ENCODE measurements at places on chromosomes 5 and 9.

- no peak for DNase-seq
These were observed 13.2 kb downstream of the GADD45G start for GRCh38 chr9:89617978-89618377.

DNA sequence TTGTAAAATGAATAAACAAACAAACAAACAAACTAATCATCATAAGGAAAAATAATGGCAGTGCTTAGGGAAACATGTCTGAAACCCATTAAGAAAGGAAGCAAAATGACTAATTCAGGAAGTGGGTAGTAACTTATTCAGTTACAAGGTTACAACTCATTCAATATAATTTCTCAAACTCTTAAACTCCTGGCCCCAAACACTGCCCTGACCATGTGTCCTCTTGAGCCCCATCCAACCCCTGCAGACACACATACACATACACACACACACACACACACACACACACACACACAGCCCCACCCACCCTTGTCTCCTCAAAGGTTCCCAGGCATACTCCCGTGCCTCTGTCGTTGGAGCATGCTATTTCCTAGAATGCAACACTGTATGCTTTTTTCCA, 193.9 kb downstream of the SEC61B start:
- DNase-seq = no peak

- no peak for DNase-seq
These were observed 1060.1 kb downstream of the PTPRD start for GRCh38 chr9:9552665-9553064.

DNA sequence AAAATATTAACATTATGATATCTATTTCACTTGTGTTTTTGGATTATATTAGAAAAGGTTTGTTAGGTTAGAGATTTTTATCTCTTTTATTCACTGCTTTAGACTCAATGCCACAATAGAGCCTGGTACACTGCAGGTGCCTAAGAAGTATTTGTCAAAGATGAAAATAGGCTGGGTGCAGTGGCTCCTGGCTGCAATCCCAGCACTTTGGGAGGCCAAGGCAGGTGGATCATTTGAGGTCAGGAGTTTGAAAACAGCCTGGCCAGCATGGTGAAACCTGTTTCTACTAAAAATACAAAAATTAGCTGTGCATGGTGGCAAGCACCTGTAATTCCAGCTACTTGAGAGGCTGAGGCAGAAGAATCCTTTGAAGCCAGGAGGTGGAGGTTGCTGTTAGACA, 64.3 kb downstream of the C9 start:
- no peak for DNase-seq

- DNase-seq = no peak
These were observed 173.0 kb upstream of the TBC1D2 start for GRCh38 chr9:98428454-98428853.

DNA sequence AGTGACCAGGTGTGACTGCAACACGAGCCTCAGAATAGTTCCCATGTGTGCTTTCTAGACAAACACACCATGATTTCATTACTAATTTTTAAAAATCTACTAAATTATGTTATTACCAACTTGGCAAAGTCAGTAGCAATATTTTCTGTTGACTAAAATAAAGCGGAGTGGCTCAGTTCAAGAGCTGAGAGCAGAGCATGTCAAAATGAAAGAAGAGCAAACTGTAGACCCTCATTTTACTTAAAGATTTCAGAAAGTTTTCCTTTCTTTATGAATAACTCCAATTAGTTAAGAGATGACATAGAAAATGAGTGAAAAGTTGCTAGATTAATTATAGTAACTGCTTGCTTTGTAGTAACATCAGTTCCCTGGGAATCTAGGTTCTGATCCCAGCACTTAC, 17.9 kb downstream of the OXCT1 start:
- DNase-seq = no peak

DNA sequence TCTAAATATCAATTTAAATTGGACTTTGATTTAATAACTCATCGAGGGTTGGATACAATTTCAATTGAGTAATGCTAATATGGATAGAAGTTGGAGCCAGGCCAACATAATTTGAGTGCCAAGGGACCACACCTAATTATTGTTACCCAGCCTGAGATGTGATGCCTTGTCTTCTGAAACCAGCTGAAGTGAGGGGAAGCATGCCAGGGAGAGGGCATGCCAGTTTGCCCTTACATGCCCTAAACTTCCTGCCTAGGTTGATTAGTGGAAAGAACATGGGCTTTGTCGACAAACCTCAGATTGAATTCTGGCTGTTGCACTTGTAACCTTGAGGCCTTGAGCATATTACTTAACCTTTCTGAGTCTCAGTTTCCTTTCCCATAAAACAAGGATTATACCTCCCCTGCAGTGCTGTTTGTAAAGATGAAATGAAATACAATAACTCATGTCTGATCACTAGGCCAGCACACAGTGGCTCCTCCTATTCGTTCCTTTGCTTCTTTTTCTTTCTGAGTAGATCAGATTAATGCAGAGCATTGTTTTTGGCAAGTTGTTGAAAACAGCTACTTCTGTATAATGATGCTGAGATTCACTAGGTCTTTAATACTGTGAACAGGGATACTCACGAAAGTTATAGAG, 412.8 kb downstream of the TLE4 start:
- DNase-seq = no peak

- no peak for DNase-seq
These were observed 643.6 kb downstream of the ACTL7B start for GRCh38 chr9:108212184-108212583.
